ENCODE measurements at places on chromosomes 4 and X.
A peak's percentile ranks its signal among the peaks of the same experiment; 100 is the strongest.

- no peak for DNase-seq
Observed at GRCh38 chr4:160927311-160927710, 1236.5 kb downstream of the FSTL5 start.

GRCh38 chrX:32137525-32137924 lies 1065.7 kb upstream of the FTHL17 start:
- no peak for DNase-seq

DNA sequence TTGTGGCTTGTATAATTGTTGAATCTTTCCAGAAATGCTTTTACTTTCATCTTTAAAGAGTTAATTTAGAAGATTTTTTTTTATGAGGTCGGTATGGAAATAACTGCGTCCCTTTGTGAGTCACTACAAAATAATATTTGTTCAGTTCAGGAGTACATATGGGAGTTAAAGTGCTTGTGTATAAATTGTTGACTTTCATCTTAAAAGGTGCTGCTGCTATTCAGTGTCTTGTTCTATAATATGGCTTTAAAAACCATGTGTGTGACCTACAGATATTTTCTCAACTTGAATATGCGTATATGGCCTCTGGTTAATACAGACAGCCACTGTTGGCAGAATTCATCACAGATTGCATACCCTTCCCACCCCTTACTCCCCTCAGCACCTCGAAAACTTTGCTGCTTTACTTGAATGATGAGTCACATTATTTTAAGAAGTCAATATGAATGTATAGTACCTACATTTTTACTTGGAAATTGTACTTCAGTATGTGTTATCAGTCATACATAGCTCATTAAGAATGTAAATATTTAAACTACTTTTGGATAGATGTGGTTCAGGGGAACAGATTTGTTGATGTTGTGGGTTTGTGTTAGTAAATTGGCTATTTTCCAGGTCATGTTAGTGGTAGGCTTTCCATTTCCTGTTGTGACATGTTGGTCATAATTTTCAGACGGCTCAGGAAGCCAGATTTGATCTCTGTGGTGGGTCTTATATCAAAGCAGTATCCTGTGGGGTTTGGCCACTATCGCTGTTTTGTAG lies 1.5 kb downstream of the CLCN3 start:
- DNase-seq: no peak

DNA sequence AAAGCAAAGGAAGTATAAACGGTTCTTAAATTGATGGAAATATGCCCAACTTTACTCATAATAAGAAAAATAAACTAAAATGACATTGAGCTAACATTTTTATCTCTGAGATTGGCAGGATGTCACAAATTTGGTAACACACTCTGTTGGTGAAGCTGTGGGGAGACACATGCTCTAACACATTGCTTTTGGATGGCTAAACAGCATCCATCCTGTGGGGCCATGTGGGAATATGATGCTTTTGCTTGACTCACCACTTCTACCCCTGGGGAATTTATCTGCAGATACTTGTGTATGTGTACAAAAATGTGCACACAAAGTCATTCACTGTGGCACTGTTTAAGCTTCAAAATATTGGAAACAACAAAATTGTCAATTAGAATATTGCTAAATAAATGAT lies 100.2 kb downstream of the ANAPC4 start:
- no peak for DNase-seq

- peak; percentile 34 for DNase-seq
Observed at GRCh38 chr4:78720994-78721677, 55.0 kb upstream of the BMP2K start.

DNA sequence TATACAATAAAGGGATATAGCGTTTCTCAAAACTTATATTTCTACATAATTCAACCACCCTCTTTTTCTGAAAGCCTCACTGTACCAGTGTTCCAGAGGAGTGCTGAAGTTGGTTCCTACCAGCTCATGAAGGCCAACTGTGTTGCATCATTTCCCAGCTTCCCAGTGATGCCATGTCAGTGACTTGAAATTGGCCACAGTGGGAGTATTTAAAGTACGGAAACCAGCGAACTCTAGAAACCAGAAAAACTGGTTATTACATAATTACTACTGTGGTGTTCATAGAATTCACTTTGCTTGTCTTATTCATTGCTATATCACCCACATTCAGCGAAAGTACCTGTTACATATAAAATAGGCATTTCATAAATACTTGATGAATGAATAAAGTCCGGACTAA lies 135.4 kb downstream of the GC start:
- no peak for DNase-seq

- no peak for DNase-seq
Observed at GRCh38 chr4:81574991-81575390, 103.3 kb upstream of the RASGEF1B start.

DNA sequence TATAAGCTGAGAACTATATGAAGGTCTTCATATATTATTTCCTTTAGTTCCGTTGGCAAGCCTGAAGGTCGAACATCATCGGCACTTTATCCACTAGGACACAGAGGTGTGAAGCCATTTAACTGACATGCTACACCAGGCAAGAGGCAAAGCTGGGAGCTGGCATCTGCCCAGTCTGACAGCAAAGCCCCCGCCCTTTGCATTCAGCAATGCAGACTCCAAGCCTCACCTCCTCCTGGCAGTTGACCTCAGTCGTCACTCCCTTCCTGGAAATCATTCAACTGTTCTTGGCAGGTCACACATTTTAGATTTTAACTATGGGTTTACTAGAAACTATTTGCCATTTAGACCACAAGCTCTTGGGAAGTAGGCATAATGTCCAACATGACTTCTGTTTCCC lies 135.8 kb upstream of the FRG1 start:
- peak; percentile 69 for DNase-seq

DNA sequence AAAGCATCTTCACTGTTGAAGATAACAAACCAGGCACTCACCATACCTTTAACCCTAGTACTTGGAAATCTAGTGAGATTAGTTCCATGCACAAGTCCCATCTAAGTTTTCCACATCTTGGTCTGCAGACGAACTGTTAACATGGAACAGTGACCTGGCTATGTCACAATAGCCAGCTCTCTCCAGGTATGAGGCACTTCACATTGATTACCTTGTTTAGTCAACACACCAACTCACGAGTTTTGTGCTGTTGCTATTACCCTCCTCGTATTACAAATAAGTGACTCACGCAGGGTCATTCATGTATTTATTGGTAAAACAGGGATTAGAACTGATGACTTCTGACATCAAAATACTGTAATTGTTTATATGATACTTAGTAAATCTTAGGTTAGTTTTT lies 36.4 kb upstream of the FRAS1 start:
- DNase-seq: no peak

DNA sequence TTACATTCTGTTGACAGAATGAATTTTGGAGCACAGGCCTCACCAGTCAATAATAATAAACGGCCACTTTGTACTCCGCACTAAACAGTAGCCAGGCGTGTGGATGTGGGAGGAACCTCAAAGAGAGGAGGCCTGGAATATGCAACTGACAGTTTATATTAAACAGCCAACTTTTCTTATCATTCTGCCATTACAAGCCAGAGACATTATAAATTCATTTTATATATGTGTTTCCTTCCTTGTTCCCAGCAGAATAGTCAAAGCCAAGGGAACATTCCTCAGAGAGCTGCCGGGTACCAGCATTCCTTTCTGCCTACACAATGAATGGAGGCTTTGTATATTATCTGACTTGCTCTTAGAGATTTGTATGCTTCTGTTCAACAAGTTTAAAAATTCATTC lies 436.5 kb upstream of the FTHL17 start:
- no peak for DNase-seq

DNA sequence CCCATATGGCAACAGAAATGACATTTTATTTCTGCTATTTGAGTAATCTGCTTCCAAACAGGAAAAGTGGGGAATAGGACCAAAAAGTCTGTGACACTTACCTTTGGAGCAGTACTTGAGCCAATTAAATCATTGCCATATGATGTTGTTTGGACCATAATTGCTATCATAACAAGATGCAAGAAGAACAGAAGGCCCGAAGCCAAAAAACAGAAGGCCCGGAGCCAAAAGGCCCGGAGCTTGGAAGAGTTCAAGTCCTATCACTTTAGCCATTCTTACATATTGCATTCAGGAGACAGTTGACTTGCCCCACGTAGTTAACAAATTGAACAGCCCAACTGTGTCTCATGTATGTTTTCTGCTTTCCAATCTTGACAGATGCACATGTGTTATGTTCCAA lies 285.6 kb downstream of the ARHGAP24 start:
- DNase-seq: peak; percentile 41

- DNase-seq: no peak
Observed at GRCh38 chr4:113872426-113873260, 106.8 kb downstream of the ARSJ start.

DNA sequence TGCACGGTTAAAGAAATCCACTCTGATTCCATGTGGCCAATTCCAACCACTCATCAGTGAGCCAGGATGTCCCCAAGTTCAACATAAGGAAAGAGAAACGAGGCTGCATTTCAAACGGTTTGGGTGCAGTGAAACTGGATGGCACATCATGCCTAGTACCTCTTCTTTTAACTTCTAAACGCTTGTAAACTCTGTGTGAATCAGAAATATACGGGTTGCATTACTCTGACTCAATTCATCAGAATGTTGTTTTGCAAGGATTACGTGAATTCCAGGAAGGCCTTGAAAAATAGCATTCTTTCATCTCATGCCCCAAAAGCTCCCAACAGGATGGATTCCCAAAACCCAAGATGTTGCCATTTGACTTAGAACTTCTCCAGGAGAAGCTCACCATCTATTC lies 270.4 kb downstream of the LDB2 start:
- no peak for DNase-seq

GRCh38 chrX:23118890-23119527 lies 119.2 kb downstream of the DDX53 start:
- no peak for DNase-seq

- DNase-seq: peak; percentile 43
Observed at GRCh38 chrX:281166-281999, at the start of gene PLCXD1. TSS of gene PLCXD1 (plus strand) at chrX:281381. CDS start at chrX:284188, 2,807 bp downstream.

GRCh38 chrX:6223516-6223915 lies 5.2 kb downstream of the NLGN4X start:
- no peak for DNase-seq

DNA sequence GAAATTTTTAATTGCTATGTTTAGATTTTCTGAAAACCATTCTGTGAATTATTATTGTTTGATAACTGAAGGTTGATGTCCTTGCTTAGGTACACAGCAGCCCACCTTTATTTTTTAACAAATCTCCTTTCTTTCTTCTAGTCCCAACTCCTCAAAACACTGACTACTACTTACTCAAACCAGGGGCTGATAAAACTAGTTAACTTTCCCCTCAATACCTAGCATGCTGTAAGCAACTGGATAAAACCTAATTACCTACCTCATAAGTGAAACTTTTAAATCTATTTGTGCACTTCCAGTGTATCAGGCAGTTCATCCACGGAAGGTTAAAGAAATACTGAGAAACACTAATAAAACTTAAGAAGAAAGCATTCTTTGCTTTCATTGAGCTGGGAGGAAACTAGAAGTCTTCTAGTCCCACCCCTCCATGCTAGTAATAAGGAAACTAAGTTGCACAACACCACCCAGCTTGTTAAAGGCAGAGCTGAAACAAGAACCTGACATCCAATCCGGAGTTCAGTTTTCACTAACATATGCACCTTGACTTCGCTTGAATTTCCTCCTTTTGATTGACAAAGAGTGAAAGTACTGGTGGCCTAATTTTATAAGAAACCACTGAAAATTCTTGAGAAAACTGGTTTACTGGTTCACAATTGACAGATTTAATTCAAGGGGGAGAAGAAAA lies 180.2 kb upstream of the TET2 start:
- no peak for DNase-seq

DNA sequence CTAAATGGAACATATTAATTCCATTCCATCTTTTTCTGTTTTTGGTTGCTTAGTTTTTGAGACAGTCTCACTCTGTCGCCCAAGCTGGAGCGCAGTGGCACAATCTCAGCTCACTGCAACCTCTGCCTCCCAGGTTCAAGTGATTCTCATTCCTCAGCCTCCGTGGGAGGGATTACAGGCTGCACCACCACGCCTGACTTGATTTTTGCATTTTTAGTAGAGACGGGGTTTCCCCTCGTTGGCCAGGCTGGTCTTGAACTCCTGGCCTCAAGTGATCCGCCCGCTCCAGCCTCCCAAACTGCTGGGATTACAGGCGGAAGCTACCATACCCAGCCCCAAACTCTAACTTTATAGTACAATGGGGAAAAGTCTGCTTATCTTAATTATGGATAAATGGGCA lies 11.2 kb downstream of the HNRNPD start:
- DNase-seq: no peak

DNA sequence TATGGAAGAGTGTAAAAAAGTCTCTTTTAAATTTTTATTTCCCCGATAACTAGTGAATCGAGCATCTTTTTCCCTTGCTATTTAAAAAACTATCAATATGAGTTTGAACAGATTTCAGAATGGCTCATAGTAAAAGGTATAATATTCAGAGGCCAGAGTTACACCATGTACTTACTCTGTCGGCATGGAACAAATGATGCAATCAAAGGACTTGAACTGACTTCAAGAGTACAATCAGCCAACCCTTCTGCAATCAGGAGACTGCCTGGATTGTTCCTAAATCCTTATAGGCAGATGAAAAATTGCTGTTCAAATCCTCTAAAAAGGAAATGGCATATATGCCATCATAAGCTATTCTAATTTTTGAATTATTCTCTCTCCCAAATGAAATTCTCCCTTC lies 273.3 kb downstream of the SH2D1A start:
- DNase-seq: no peak

DNA sequence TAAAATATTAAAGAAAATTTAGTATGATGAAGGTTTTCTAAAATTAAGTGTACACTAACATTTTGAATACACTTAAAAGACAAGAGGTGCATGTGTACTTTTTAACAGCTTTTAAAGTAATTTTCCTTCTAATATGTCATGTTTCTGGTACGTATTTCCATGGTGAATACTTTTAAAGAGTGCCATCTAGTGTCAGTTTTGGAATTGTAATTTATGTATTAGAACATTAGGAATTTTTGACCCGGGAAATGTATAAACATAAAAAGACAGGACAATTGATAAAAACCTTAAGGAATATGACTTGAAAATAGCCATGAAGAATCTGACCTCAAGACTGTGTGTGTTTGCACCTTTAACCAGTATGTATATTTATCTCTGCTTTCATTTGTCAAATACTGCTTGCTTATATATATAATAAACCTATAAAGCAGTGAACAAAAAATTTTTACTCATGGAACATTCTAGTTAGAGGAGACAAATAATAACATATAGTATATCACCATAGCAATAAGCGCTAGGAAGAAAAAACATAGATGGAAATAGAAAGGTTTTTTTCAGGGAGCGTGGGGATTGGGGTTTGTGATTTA lies 7.2 kb downstream of the GSTCD start:
- DNase-seq: no peak

GRCh38 chr4:138259271-138259670 lies 17.1 kb upstream of the SLC7A11 start:
- no peak for DNase-seq

DNA sequence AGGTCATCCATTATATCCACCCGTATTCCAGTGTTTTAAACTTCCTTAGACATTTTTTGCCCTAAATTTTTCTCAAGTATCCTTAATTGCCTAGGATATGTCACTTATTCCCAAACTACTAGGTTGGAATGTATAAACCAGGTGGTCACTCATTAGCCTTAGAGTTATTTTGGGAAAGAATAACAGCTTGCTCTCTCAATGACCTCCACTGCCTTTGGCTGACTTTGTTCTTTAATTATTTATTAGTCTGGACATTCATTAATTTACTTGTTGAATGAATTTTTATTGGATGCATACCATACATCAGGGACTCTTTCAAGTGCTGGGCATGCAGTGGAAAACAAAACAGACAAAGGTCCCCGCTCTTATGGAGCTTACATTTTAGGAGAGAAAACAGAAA lies 609.3 kb upstream of the IGFBP7 start:
- no peak for DNase-seq

GRCh38 chr4:44056721-44057151 lies 391.9 kb downstream of the KCTD8 start:
- DNase-seq: no peak

GRCh38 chr4:137531986-137532868 lies at the start of gene PCDH18:
TSS of gene PCDH18 (minus strand) at chr4:137532494. CDS start at chr4:137532088, 406 bp downstream.
- DNase-seq: peak; percentile 83

Data from left ventricle myocardium superior (tissue), 1 donor.